Effector memory CD4-positive, alpha-beta T cell (primary cell): ENCODE measurements at places on chromosomes 16 and 17.

DNA sequence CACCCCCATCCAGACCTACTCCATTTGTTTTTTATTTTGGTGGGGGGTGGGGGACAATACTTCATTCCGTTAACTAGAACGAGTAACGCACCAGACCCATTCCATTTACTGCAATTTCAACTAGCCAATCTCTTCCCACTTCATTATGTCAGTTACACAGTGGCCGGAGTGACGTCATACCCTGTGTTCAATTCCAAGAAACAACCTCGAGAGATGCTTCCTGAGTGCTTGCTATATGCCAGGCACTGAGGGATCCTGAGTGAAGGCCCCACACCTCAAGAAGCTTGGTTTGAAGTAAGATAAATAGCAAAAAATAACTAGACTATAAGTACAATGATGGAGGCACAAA lies 9.1 kb upstream of the SIAH1 start:
- no peaks in the 10 kb centered on the region for H3K36me3 ChIP-seq
- H3K4me1 ChIP-seq = no peaks in the 10 kb centered on the region
- no peak for DNase-seq
- no peak overlapping the region for H3K27ac ChIP-seq
- no peaks in the 10 kb centered on the region for H3K27me3 ChIP-seq

DNA sequence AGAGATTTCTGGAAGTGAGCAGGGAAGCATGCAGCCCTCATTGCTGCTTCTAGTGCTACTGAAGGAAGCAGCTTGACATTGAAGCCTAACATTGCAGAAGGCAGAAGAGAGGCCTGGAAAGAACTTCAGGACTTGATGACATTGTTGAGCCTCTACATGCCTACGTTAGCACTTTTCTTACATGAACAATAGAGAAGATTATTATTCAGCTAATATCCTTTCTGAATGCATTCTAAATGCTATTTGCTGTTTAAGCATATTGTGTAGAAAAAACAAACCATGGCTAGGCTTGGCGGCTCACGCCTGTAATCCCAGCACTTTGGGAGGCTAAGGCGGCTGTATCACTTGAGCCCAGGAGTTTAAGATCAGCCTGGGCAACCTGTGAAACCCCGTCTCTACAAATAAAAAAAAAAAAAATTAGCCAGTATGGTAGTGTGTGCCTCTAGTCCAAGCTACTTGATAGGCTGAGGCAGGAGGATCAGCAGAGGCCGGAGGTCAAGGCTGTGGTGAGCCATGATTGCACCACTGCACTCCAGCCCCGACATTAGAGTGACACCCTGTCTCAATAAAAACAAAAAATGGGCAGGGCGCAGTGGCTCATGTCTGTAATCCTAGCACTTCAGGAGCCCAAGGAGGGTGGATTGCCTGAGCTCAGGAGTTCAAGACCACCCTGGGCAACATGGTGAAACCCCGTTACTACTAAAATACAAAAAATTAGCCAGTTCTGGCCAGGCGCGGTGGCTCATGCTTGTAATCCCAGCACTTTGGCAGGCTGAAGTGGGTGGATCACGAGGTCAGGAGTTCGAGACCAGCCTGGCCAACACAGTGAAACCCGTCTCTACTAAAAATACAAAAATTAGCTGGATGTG lies 2.2 kb upstream of the AURKB start:
- no peak overlapping the region for H3K4me3 ChIP-seq
- DNase-seq = no peak
- no peaks in the 10 kb centered on the region for H3K27me3 ChIP-seq
- H3K36me3 ChIP-seq = no peaks in the 10 kb centered on the region
- peaks cover 5% of the 10 kb centered on the region for H3K4me1 ChIP-seq

DNA sequence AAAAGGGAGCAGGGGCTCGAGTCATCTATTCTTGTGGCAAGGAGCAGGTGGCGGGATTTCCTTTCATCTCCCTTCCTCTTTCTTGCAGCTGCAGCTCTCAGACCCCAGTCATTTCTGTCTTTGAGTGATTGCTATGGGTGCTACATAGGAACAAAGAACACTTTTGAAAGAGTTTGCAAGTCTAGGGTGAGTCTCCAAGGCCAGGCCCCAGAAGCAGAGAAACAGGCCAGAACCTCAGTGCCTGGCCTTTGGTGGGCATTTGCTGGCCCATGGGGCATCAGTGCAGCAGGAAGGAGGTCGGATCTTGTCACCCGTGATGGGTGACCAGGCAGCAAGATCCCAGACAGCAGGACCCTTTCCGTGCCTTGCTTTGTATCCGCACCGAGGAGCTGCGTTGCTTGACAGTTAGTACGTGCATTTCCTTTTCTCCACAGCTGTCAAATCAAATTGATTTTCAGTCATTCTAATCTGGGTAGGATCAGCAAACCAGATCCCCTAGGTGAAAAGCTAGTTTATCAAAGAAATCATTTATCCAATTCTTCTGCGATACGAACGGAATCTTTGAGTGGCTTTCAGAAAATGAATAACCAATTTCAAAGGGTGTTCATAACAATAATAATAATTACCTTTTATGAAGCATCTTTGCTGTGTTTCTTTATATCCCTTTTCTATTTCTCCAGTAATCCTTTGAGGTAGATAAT lies 244.6 kb upstream of the MAF start:
- no peaks in the 10 kb centered on the region for H3K36me3 ChIP-seq
- no peak overlapping the region for H3K4me3 ChIP-seq
- no peaks in the 10 kb centered on the region for H3K4me1 ChIP-seq
- no peak for DNase-seq
- no peak overlapping the region for H3K27ac ChIP-seq

- DNase-seq = no peak
- H3K27me3 ChIP-seq = no peaks in the 10 kb centered on the region
- no peak overlapping the region for H3K4me3 ChIP-seq
Observed at GRCh38 chr17:8946476-8946875, 19.0 kb downstream of the PIK3R5 start.

DNA sequence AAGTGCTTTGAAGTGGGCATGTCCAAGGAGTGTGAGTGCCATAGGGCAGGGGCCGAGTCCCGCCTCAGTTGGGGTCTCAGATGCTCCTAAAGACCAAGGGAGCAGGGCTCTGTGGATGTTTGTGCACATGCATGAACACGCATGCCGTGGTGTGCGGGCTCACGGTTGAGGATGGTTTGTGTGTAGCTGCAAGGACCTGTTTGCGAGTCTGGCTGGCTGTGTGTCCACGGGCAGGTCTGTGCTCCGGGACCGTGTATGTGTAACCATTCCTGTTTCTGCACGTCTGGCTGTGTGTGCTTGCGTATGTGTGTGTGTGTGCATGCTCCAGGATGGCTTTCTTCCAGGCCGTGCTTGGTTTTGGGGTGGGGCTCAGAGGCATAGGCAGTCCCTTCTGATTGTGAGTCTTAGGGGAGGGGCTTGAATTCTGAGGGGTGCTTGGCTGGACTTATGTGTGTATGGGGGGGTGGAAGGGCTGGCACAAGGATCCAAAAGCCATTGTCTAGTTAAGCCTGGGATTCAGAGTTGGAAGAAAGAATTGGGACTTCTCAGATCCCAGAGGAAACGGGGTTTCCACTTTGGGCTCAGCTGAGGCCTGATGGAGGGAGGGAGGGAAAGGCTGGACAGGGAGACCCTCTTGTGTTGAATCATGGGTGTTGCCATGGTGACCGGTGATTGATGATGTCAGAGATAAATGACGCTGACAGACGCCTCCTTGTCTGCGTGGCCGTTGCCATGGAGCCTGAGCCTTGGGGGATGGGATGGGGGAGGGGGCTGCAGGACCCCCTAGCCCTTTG lies 14.4 kb downstream of the GJD3 start:
- H3K36me3 ChIP-seq = peaks cover 65% of the 10 kb centered on the region
- H3K27ac ChIP-seq = peak overlapping the region; percentile 23
- DNase-seq = no peak
- no peaks in the 10 kb centered on the region for H3K27me3 ChIP-seq

DNA sequence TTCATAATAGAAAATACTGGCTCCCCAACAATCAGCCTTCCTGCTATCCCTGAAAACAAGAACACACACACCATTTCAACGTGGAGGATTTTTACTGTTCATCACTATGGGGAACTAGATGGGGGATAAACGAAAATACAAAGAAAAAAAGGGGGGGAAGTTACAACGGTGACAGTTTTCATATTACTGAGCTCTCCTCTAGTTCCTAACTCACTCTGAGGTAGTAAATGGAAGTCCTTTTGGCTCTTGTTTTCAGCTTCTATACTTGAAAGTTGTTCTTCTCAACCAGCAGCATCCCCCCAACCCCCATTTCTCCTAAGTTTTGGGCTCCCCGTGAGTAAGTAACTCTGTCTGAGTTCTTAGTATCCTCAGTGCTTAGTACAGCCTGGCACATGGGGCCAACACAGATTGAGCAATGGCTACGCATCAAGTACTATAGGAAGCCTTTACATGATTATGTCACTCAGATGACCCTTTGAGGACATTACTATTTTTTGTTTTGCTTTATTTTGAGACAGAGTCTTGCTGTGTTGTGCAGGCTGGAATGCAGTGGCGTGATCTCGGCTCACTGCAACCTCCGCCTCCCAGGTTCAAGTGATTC lies 4.2 kb upstream of the CORO7 start:
- DNase-seq = no peak
- H3K27me3 ChIP-seq = no peaks in the 10 kb centered on the region
- no peaks in the 10 kb centered on the region for H3K36me3 ChIP-seq
- H3K4me3 ChIP-seq = no peak overlapping the region

DNA sequence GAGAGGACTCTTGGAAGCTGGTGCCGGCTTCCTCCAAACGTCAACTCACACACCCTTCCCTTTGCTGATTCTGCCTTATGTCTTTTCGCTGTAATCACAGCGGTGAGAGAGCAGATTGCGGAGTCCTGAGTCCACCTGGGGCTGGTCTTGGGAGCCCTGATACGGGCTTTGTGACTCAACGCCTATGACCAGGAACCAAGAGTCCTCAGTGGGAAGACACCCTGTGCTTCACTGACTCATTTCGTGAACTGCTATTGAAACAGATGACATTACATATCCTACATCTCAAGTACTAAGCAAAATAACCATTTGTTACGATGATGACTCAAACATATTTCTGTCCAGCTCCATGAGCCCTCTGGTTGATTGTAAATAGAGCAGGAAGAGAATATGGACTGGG lies 90.7 kb upstream of the CREBBP start:
- peaks cover 4% of the 10 kb centered on the region for H3K36me3 ChIP-seq
- H3K27ac ChIP-seq = no peak overlapping the region
- H3K4me1 ChIP-seq = no peaks in the 10 kb centered on the region
- no peaks in the 10 kb centered on the region for H3K27me3 ChIP-seq

DNA sequence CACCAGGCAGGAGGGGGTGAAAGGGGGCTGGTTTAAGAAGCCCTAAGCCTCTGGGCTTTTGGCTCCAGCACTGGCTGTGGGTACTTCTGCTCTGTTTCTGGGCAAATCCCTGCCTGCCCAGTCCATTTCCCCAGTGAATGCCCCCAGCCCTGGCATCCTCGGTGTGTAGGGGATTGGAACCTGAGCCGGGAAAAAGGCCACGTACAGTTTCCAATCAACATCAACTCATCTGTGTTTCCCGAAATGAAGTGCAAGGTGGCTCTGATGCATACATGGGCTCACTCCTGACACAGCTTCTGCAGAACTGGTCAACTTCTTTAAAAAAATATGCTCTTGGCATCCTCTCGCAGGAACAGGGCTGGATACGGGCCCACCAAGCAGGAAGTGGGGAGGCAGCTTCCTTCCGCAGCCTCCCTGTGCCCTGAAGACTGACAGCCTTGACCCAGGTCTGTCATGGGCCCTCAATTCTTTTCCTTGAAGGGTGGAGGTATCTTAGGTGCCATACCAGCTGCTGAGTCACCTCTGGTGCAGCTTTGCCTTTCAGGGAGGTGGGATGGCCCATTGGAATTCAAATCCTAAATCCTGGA lies 73.3 kb downstream of the N4BP1 start:
- no peak for DNase-seq
- no peak overlapping the region for H3K27ac ChIP-seq
- no peaks in the 10 kb centered on the region for H3K4me1 ChIP-seq
- no peaks in the 10 kb centered on the region for H3K27me3 ChIP-seq
- H3K36me3 ChIP-seq = peaks cover 13% of the 10 kb centered on the region
- no peak overlapping the region for H3K4me3 ChIP-seq

DNA sequence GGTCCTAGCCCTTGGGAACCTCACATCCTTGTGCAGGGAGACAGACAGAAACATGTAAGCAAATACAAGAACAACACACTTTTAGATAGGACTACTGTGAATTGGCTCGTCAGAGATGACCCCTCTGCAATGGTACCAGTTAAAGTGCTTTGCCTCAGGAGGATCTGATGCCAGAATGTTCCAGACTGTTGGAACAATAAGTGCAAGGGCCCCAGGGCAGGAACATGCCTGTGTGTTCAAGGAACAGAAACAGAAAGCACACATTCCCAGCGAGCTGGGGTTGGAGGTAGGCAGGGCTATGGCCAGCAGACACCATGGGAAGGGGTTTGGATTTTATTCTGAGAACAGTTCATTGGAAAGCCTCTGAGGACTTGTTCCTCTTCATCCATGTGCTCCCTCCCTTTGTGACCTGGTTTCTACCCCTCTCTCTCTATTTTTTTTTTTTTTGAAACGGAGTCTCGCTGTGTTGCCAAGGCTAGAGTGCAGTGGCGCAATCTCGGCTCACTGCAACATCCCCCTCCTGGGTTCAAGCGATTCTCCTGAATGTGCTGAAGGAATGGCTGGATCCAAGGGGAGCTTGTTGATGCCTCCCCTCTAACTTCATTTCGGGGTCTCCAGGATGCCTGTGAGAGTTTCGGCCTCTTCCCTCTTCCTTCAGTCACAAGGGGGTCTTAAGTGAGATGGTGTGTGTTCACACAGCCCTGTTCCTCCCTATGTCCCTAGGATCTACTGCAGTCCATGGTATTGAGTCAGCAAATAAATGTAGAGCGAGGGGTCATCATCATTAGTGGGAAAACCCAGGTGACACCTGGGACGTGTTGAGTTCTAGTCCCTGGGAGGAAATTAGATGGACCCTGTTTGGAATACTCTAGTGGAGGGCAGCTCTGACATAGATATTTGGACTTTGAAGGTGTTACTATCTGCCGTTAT lies 6.4 kb downstream of the STAT5A start:
- H3K36me3 ChIP-seq = peaks cover 49% of the 10 kb centered on the region
- no peak for DNase-seq
- H3K27me3 ChIP-seq = no peaks in the 10 kb centered on the region

DNA sequence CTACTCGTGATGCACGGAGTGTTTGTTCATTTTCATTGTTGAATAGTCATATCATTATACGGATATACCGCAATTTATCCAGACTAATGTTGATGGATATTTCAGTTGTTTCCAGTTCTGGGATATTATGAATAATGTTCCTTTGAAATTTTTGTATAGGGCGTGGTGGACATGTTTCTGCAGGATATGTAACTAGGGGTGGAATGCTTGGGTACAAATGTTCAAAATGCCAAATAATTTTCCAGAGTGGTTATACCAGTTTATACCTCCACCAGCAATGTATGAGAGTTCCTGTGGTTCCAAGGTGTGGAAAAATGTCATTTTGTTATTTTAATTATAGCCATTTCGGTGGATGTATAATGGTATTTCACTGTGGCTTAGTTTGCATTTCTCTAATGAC lies 53.6 kb downstream of the NUP88 start:
- peaks cover 54% of the 10 kb centered on the region for H3K36me3 ChIP-seq
- H3K27me3 ChIP-seq = no peaks in the 10 kb centered on the region
- H3K27ac ChIP-seq = no peak overlapping the region
- H3K4me1 ChIP-seq = no peaks in the 10 kb centered on the region
- no peak overlapping the region for H3K4me3 ChIP-seq
- no peak for DNase-seq
